Kidney epithelial cell (primary cell): ENCODE measurements at places on chromosomes 2 and 18. TPM values are rescaled to one million over a fixed set of nuclear protein-coding genes. Genes with fewer than 3 reads are reported as not detected.

TSHZ1 gene
- 4.8 and 5.8 TPM in 2 replicates for total RNA-seq

OSBPL1A gene
- 18.3 and 21.4 TPM in 2 replicates for total RNA-seq

UCN gene
- 1.6 and 1.7 TPM in 2 replicates for total RNA-seq

UGT1A5 gene
- not detected in 2 replicates for total RNA-seq

SLC8A1 gene
- total RNA-seq, result 2.8 and 3.2 TPM in 2 replicates

OTOS gene
- not detected in 2 replicates for total RNA-seq

CHRNG gene
- total RNA-seq, result not detected in 2 replicates
